Liver (tissue), 10 donors: ENCODE measurements at places on chromosomes 16 and 17.

GRCh38 chr17:41489531-41489930, at the start of gene KRT36:
TSS of gene KRT36 (minus strand) at chr17:41489910. CDS start at chr17:41489864, 46 bp downstream.
- no peak for DNase-seq

GRCh38 chr16:67661101-67661761, 471 bp downstream of the PARD6A start:
- no peak for DNase-seq

DNA sequence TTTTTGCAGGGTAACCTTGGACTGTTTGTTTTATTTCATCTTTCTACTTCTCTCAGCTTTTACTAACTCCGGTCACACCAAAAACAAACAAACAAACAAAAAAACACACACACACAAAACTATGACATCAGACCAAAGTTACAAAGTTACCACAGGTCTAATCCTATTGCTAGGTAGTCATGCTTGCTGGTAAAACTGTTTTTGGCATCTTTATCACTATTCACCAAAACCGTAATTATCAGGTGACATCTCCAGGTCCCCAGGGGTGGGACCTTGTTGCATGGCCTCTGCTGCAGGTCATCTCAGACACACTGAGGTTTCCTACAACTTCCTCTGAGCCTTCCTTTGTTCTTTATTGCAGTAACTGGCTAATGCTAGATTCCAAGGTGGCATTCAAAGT, 162.3 kb downstream of the ABCA8 start:
- no peak for DNase-seq

- no peak for DNase-seq
Observed at GRCh38 chr17:78568494-78569115, 8.6 kb downstream of the DNAH17 start.

GRCh38 chr16:64158941-64159588, 962.8 kb downstream of the CDH11 start:
- DNase-seq: no peak
